Left cardiac atrium (tissue), 4 donors: ENCODE measurements at places on chromosomes 3 and 15. TPM values are rescaled to one million over a fixed set of nuclear protein-coding genes. Genes with fewer than 3 reads are reported as not detected.

- DNase-seq, result no peak
Observed at GRCh38 chr3:62675492-62675891, 199.7 kb downstream of the CADPS start.

GRCh38 chr3:99439892-99440291, 198.5 kb upstream of the COL8A1 start:
- DNase-seq, result no peak

DNA sequence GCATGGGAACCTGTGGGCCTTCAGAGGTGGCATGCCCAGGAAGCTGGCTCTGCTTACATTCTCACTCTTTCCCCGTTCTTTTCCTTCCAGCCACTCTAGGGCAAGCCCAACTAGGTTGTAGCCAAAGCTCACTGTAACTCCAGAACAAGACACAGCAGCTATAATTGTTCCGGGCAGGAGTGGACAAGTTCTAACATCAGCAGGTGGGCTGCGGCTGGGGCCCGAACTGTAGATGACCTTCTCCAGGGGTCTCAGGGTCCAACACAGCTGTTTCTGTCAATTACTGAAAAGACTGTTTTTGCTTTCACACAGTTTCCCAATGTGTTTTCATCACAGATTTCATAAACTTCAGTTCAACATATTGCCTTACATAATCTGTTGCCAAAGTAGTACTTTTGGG, 11.5 kb downstream of the RASGRP1 start:
- no peak for DNase-seq

Gene GRAMD2A
- not detected for total RNA-seq

GRCh38 chr3:41369838-41370237, 170.5 kb downstream of the CTNNB1 start:
- DNase-seq, result no peak
